ENCODE measurements at places on chromosomes 2 and 18. TPM values are rescaled to one million over a fixed set of nuclear protein-coding genes. Genes with fewer than 3 reads are reported as not detected.

DNER gene
- 126 TPM for total RNA-seq

ANKRD36C gene
- total RNA-seq: 14.3 TPM

ICOS gene
- not detected for total RNA-seq

GALNT3 gene
- not detected for total RNA-seq

LINC00305 gene
- total RNA-seq: not detected

STAT1 gene
- total RNA-seq: 86.4 TPM

PFN4 gene
- 2.4 TPM for total RNA-seq

RBFA gene
- total RNA-seq: 22.3 TPM

PCARE gene
- not detected for total RNA-seq

ALLC gene
- total RNA-seq: not detected

FOXD4L1 gene
- total RNA-seq: 0.10 TPM

Measured in RPMI7951 (cell line).